ENCODE measurements at places on chromosomes 1 and 21. TPM values are rescaled to one million over a fixed set of nuclear protein-coding genes. Genes with fewer than 3 reads are reported as not detected.

DNA sequence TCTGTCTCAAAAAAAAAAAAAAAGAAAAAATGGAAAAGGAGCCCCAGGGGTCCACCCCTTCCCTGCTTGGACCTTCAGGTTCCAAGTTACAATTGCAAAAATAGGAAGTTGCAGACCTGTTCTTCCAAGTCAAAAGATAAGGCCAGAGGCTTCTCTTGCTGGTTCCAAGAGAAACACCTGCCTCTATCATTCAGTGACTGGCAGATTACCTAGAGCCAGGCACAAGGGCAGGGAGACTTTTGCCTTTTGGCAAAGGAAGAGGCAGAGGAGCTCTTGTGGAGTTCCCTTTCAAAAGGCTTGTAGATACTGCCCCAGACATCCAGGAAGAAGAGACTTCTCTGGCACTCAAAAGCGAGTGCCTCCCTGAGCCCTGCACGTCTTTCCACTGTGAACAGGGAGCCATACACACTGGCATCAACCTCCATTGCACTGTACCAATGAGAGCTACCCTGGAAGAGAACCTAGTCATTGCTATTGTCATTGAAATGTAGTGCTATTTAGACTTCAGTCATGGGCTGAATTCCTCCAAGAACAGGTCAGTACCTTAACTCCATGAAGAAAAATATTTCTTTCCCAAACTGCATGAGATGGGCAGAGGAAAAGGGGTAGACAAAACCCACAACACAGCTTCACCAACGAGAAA lies 91.2 kb downstream of the LMX1A start:
- DNase-seq, result no peak

Gene BACE2
- total RNA-seq, result 82.8 TPM

Gene RGS1
- not detected for total RNA-seq

- no peak for DNase-seq
Observed at GRCh38 chr1:86153836-86154235, 2.7 kb downstream of the COL24A1 start.

Gene DIO1
- not detected for total RNA-seq

DNA sequence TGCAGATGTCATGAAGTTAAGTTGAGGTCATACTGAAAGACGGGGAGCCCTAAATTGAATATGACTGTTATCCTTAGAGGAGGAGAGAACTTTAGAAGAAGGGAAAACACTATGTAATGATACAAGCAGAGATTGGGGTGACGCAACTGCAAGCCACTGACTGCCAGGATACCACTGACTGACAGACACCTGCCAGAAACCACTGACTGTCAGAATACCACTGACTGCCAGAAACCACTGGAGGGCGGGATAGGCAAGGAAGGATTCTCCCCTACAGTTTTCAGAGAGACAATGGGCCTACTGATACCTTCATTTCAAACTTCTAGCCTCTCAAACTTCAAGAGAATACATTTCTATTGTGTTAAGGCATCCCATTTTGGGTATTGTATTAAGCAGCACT lies 388.7 kb downstream of the USH2A start:
- DNase-seq, result no peak

All from kidney epithelial cell (primary cell).